ENCODE measurements at places on chromosomes 16 and 17.

- DNase-seq: peak; percentile 80
These were observed 14.0 kb upstream of the SPHK1 start for GRCh38 chr17:76370261-76370993.

DNA sequence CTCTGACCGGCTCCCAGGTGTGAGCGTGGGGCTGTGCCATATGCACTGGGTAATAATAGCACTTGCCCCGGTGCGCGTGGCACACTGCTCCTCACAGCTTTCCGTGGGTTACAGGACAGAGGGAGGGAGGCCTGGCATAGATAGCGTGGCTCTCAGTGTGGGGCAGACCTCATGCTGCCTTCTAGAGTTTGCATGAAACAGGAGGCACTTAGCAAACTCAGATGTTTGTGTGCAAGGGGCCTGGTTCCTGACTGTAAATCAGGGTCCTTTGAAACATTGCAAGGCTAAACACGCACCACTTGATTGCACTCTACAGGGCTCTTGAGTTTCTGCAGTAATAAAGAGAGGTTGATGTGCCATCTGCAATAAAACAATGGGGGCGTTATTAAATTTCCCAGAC is 101.7 kb downstream of the RPTOR start:
- DNase-seq: no peak

DNA sequence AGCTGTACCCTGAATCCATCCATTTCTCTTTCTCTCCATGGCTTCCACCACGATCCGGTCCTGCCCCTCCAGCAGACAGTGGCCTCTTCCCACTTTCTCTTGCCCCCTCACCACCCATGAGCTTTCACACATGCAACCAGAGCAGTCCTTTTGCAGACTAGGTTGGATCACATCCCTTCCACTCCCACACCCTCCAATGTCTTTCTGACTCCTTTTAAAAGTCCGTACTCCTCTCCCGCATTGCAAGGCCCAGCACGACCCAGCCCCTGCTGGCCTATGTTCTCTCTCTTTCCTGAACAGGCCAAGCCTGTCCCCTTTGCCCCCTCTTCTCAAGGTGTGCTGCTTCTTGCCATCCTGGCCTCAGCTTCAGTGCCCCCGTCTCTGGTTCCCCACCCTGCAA is 22.5 kb upstream of the DNAI2 start:
- no peak for DNase-seq

DNA sequence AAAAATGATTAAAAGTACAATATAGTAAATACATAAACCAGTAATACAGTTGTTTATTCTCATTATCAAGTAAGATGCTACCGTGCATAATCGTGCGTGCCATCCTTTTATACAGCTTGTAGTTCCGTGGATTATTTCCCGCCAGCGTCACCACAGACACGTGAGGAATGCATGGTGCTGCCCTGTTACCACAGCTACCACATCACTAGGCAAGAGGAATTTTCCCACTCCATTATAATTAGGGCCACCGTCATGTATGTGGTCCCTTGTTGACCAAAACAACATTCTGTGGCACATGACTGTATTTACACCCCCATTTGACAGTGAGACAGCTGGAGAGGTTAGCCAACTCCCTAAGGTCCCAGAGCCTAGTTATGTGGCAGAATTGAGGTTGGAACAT is 30.5 kb upstream of the LGALS9 start:
- no peak for DNase-seq

DNA sequence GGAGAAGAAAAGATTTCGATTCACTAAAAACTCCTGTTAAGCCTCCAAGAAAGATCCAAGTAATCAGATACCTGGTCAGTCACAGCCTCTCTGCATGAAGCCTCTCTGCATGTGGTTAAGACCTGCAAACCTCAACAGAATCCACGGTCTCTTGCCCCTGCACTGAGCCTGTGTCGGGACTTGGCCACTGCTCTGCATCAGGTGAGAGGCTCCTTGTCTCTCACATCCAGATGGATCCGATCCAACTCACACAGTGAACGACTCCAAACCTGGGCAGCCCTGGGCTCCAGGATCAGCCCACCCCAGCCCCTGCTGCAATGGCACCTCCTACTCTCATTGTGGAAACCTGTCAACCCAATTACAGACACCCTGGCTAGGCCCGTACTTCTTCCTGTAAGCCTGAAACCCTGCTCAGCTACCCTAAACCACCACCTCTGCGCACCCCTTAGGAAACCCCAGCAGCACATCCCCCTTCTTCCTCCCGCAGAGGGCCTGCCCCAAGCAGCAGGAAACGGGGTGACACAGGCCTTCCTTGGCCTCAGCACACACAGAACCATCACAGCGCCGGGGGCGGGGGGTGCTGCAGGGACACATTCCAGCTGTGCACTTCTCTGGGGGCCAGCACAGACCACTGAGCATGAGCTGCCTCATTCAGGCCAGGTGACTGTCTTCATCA is 129.5 kb downstream of the ANKRD11 start:
- DNase-seq: no peak

GRCh38 chr16:2364638-2365210 is 24.2 kb upstream of the ABCA3 start:
- no peak for DNase-seq

DNA sequence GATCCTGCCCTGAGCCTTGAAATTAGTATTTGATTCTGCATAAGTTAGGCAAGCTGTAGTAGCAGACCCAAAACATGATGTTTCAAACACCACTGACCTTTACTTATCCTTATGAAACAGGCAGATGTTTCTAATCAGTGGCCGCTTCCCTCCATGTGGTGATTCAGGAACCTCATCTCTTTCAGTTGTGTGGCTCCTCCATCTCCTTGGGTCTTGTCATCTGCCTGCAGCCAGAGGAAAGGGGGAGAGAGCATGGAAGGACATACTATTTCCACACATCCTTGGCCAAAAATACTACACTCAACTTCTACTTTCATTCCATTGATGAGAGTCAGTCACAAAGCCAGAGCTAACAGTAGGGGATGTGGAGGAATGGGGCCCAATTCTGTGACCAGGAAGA is 41.6 kb upstream of the IRX6 start:
- DNase-seq: no peak
